Stimulated activated CD8-positive, alpha-beta memory T cell treated with anti-CD3 and anti-CD28 coated beads, Interleukin-7, amount 100 ng/mL, for 48 hours (primary cell): ENCODE measurements at places on chromosomes 7 and 10.
A peak's percentile ranks its signal among the peaks of the same experiment; 100 is the strongest.

DNA sequence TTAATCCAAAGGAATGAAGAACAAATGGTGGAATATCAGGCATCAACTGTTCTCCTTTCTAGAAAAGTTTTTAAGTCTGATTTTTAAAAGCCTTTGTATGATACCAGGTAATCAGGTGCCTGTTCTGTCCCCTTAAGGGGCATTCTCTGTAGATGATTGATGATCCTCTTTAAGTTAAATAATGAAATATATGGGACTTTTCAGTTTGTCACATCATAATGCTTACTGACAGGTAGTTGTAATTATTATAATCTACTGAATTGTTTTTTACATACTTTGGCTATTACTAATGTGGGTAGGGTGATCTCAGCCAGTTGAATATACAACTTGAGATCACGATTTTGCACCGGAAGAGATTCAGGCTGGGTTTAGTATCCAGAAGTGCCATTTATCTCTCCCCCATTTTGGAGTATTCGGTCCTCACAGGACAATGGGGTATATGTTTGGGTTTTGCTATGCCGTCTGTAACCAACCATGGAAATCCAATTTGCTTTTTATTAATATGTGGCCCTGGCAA lies 330.2 kb downstream of the BICC1 start:
- DNase-seq: no peak

- no peak for DNase-seq
Observed at GRCh38 chr7:127534636-127535035, 50.8 kb downstream of the GCC1 start.

GRCh38 chr10:132810141-132810806 lies 24.3 kb upstream of the NKX6-2 start:
- DNase-seq: no peak

- DNase-seq: no peak
Observed at GRCh38 chr10:130227883-130228282, 91.7 kb downstream of the GLRX3 start.

- no peak for DNase-seq
Observed at GRCh38 chr10:13115832-13116803, 16.2 kb downstream of the OPTN start.

- DNase-seq: no peak
Observed at GRCh38 chr7:117854186-117854585, 19.1 kb downstream of the CTTNBP2 start.

DNA sequence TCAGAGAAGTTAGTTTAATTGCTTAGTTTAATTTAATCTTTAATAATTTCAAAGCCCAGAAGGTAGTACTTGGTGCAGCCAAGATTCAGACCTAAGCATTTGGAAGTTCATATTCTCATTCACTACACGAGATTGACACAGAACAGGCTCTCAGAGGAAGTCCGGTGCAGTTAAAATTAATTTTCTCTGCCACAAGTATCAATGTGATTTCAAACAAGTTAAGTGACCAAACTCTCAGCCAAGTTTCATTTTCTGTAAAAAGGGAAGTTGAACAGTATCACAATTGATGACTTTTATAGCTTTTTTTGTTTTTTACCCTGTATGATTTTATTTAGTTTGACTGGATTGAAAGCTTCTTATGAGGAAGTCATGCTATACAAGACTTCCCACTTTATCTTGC lies 1494.9 kb upstream of the LRRTM3 start:
- DNase-seq: no peak

DNA sequence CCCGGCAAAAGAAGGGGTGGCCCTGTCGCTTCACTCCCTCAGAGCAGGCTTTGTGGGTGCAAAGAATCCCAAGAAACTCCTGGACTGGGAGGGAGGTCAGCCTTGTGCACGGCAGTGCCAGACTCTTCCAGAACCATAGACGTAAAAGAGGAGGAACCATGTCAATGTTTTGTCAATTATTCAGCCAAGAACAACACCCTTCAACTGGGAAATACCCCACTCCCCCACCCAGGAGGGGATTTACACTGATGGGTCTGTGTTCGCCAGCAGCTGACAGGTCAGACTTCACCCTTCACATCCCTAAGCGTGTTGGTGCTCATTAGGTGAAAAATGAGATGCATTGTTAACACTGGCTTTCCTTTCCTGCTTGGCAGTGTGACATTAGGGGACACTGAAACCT lies 116.8 kb upstream of the BMPER start:
- no peak for DNase-seq

GRCh38 chr7:22252016-22252415 lies 104.9 kb downstream of the RAPGEF5 start:
- no peak for DNase-seq

DNA sequence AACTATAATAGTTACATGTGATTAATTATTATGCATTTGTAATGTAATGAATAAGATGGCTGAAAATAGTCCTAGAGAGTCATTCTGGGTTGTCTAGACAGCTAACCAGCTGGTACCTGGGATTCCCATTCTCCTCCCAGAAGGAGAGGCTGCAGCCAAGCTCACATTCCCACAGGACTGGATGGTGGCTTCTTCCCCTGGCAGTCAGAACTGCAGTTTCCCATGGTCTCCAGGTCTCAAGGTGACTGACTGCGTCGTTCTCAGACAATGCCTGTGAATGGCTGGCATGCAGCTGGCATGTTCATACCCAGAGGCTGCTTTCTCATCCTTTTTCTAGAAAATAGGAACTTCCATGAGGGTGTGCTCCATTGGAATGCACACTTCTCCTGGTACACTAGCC lies 21.3 kb downstream of the TAS2R16 start:
- DNase-seq: no peak

DNA sequence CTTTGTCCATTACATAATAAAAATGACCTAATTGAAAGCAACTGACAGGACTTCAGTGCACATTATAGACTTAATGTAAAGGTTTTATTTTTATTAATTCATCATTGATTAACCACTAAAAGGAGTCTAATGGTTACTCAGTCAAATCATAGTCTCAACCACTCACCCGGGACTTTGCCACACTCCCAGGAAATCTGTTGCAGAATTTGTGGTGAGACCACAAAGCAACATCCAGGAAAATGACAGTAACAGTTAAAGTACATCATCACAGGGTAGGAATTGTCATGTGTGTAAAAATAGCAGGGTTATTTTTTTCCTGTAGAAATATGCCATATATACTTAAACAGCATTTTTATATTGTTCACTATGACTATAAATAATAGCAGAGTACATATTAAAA lies 6.3 kb upstream of the HGF start:
- DNase-seq: no peak

GRCh38 chr10:26464632-26465280 lies 26.6 kb downstream of the APBB1IP start:
- DNase-seq: no peak

DNA sequence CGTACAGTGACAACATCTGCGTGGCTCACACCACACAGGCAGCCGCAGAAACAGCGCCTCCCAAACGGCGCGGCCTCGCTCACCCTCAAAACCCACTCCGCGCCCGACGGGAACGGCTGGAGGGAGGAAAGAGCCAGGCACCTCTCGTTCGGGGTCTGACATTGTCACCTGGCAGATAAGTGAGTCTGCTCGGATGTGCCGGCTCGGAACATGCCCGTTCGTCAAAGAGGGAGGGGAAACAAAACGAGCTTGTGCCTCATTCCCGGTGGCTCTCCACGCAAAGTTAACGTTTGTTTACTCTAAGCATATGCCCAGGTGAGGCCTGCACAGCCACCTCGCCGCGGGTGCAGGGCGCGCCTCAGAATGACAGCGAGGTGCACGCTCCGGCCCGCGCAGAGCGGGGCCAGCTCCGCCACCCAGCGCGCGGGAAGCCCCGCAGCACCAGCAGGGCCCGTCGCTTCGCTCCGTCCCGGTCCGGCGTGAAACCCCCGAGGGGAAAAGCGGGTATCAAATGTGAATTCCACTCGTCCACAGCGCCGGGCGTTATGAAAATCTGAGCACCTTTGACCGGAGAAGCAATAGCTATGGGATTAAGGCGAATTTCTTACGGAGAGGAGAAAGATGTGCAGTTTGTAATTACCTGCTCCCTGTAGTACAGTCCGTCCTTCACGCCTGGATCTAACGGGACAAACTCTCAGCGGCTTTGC lies 13.1 kb downstream of the CNPY1 start:
- DNase-seq: no peak

DNA sequence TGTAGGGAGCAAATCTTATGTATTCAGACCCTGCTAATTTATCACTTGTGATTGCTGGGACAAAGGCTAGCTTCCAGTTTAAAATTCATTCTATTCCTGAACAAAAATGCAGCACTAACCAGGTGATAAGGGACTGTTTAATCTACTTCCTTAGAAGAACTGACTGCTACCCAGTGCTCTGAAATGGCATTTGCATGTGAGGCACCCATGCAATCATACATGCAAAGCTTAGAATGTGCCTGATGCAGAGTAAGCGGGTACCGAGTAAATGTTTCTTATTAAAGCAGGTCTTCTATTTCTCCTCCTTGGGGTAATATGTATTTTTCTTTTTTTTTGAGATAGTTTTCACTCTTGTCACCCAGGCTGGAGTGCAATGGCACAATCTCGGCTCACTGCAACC lies 54.5 kb downstream of the NEURL1 start:
- no peak for DNase-seq

GRCh38 chr10:68032113-68032512 lies 43.0 kb downstream of the HERC4 start:
- no peak for DNase-seq

DNA sequence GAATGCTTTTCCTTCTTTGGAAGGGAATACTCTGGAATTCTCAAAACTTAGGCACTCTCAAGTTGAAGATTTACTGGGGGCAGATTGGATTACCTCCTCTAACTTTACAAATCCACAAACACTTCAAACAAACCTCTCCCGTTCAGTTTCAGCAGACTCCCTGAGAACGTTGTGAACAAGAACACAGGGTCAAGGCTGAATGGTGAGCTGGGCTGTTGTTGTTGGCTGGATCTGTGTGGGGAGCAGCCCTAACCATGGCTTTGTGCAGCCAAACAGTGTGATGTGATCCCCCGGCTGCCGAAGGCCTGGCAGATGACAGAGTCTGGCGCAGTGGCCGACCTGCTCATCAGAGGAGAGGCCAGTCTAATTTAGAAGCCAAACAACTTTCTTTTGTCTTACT lies 93.1 kb downstream of the BMPER start:
- DNase-seq: no peak

- DNase-seq: peak; percentile 60
Observed at GRCh38 chr10:101095550-101096213, 33.9 kb downstream of the KAZALD1 start.

DNA sequence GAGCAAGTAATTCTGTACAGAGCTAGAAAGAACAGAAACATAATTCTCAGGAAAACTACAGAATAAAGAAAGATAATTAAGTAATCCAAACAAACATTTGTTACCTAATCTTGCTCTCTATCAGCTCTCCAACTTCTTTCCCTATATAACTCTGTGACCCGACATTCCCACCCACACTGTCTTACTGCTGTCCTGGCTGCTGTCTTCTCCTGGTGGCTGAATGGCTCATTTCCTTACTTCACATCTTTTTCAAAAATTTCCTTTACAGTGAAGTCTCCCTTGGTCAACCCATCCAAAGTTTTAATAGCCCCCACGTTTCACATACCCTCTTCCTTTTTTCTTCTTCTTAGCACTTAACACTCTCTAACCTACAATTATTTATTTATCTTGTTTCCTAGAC lies 64.0 kb downstream of the HYCC1 start:
- no peak for DNase-seq

DNA sequence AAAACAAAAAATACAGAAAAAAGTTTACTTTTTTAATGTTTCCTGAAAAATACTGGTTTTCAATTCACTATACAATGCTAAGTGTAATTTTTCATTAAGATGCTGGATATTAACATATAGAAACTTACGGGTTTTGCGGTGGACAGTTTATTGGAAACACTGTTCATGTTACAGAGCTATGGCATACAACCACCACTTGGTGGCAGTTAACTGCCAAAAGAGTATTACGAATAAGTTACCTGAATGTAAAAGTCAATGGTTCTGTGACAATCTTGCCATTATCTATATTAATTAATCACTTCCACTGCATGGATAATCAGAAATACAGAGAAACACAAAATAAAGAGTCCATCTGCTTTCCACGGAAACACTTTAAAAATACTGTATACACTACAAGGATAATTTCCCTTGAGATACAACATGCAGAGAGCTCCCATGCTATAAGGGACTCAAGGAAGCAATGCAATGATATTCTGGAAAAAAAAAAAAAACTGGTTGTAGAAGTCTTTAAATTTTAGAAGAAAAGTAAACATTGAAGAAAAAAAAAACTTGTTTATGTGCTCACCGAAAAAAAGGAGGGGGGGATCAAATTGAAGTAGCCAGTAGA lies 97.0 kb downstream of the TPK1 start:
- DNase-seq: no peak

- no peak for DNase-seq
Observed at GRCh38 chr10:65501259-65501658, 1424.6 kb upstream of the LRRTM3 start.

DNA sequence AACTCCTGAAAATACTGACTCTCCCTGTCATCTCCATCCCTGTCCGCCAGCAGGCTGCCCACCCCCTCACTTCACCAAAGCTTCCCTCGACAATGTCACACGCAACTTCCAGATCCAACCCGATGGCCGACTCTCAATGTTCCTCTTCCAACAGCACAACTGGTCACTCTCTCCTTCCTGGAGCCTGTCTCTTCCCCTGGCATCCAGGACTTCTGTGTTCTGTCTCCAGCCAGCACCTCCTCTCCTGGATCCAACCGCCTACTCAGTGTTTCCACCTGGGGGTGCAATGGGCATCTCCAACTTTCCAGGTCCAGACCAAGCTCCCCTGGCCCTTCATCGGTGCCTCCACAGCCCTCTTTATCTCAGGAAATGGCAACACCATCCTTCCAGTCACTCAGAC lies 8.6 kb downstream of the CPA5 start:
- DNase-seq: no peak

- no peak for DNase-seq
Observed at GRCh38 chr10:22479419-22479818, 134.1 kb downstream of the SPAG6 start.

DNA sequence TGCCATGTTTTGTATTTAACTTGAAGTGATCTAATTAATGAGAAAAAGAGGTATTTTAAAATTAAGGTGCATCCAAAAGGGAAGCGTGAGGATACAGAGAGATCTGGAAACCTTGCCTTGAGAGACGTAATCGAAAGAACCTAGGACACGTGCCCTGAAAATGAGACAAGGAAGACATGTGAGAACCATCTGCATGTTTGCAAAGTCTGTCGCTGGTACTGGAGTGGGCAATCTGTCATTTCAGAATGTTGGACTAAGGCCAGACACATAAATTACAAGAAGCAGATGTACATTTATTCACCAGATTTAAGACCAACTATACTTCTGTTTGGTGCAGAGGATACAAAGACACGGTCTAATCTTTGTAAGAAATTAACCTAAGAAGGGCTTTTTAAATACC lies 9.2 kb downstream of the AGR2 start:
- DNase-seq: no peak

DNA sequence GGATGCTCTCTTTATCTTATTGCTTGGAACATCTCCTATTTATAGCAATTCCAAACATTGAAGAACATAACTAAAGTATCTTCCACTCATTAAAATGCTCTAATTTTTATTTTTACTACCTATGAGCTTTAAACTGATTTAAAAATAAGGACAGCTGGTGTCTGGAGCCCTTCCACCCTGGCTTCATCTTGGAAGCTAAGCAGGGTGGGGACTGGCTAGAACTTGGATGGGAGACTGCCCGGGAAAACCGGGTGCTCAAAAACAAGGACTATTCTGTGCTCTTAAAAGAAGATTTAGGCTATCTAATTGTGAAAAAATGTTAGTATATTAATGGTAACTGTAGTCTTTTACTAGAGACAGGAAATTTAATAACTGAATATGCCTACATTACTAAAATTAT lies 69.2 kb downstream of the ARMC3 start:
- no peak for DNase-seq
